Esophagus squamous epithelium (tissue), 5 donors: ENCODE measurements at places on chromosomes 3 and 15. TPM values are rescaled to one million over a fixed set of nuclear protein-coding genes. Genes with fewer than 3 reads are reported as not detected.

GPR87 gene
- 46.0 TPM for total RNA-seq

LRRC49 gene
- total RNA-seq, result 4.9 TPM

TEX55 gene
- not detected for total RNA-seq

PIK3CA gene
- total RNA-seq, result 19.3 TPM

SLC2A2 gene
- total RNA-seq, result not detected

WNT5A gene
- total RNA-seq, result 32.6 TPM

EIF4E3 gene
- total RNA-seq, result 7.4 TPM

CIB2 gene
- 1.1 TPM for total RNA-seq

DLL4 gene
- total RNA-seq, result 0.68 TPM

SLC38A3 gene
- not detected for total RNA-seq

PLSCR1 gene
- 51.1 TPM for total RNA-seq

GOLGA8H gene
- not detected for total RNA-seq

TM4SF4 gene
- total RNA-seq, result not detected

GPR15 gene
- 2.7 TPM for total RNA-seq

ZDHHC19 gene
- total RNA-seq, result not detected

CXCR6 gene
- 12.0 TPM for total RNA-seq

TRIM59 gene
- 9.5 TPM for total RNA-seq

HACD2 gene
- 31.1 TPM for total RNA-seq

SLC22A14 gene
- 0.53 TPM for total RNA-seq

ADAMTSL3 gene
- total RNA-seq, result 0.18 TPM

PRICKLE2 gene
- total RNA-seq, result 3.4 TPM

NEIL1 gene
- total RNA-seq, result 12.6 TPM

ADGRG7 gene
- total RNA-seq, result not detected
